ENCODE measurements at places on chromosomes 3 and 15.

GRCh38 chr3:111874177-111874820 lies 15.2 kb downstream of the PHLDB2 start:
- no peak for DNase-seq

GRCh38 chr3:106881186-106881585 lies 496.1 kb upstream of the CCDC54 start:
- no peak for DNase-seq

DNA sequence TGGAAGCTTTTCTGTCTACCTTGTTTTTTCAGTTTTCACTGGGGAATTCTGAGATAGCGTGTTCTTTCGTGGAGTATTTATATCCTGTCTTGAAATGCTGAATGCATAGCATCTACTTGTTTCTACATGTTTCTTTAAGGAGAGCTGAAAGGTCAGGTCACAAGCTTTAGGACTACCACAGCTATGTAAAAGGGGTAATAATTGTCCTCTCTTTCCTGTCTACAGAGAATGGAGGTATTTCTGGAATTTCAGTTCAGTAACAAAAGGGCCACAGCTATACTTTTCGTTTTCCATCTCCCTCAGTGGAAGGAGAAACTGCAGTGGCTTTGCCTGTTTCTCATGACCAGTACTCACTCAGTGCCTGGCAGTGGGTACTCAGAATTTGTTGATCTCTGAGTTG lies 4.7 kb downstream of the INAFM2 start:
- DNase-seq: no peak

DNA sequence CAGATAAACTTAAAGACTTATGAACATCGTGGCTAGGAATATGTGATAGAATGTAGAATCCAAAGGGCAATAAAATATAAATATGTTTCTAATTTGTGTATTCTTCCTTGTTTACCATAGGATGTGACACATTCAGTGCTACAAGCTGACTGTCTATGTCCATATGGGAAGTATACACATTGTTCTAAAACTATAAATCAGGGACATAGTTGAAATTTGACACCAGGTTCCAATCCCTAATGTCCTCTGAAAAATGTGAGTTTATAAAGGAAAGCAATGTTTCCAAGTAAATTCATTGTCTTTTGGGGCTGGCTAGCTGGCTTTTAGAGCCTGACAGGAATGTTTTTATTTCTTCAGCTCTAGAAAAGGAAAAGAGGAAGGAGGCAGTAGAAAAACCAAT lies 273.6 kb downstream of the CNTN4 start:
- DNase-seq: no peak

DNA sequence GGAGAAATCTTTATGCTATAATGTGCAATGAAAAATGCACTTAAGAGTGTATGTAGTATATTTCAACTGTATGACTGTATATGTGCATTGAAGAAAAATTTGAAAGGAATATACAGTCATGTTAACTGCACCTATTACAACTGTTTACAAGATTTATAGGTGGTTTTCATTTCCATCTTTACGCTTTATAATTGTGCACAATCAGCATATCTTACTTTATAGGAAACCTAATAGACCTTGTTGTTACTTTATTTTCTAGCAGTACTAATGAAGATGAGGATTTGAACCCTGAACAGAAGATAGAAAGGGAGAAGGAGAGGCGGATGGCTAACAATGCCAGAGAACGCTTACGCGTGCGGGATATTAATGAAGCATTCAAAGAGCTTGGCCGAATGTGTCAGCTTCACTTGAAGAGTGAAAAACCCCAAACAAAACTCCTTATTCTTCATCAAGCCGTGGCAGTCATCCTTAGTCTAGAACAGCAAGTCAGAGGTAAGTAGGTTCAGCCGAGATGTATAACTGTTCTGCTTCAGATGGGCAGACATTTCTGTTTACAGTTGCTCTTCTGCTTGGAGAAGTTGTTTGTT lies 103.4 kb upstream of the CGNL1 start:
- DNase-seq: no peak

- peak; percentile 10 for DNase-seq
These were observed 169.4 kb downstream of the TBC1D2B start for GRCh38 chr15:77907824-77908751.

DNA sequence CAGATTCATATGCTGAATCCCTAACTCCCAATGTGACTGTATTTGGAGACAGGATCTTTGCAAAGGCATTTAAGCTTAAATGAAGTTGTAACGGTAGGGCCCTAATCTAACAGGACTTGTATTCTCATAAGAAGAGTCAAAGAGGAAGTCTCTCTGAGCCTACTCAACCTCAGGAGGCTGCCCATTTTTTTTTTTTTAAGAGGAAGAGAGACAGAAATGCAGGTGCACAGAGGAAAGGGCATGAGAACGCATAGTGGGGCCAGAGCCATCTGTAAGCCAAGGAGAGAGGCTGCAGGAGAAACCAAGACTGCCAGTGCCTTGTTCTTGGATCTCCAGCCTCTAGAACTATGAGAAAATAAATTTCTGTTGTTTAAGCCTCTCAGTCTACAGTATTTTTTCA lies 28.4 kb downstream of the ZNF860 start:
- no peak for DNase-seq

GRCh38 chr3:192862408-192863090 lies 55.1 kb downstream of the MB21D2 start:
- no peak for DNase-seq

DNA sequence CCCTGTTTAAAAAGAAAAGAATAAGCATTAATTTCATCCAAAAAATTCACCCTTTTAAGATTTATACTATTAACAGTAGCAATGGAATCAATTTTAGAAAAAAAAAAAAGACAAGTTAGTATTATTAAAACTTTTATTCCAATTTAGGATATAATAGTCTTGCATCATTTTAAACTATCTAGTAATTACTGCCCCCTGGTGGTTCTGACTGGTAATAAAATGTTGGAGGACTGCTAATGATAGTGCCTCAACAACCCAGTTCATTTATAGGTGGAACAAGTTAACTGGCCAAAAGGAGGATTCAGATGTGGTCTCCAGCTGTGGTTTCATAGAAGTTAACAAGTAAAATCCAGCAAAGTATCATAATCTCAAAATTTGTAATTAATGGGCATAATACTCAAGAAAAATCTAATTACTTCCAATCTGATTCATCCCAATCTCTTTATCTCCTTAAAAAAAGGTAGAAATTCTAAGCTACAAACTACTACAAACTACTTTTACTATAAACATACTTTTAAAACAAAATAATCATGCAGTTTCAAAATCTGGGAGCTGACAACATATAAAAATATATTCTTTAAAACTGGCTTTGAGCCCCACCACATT lies 30.7 kb upstream of the WDR49 start:
- DNase-seq: peak; percentile 80

DNA sequence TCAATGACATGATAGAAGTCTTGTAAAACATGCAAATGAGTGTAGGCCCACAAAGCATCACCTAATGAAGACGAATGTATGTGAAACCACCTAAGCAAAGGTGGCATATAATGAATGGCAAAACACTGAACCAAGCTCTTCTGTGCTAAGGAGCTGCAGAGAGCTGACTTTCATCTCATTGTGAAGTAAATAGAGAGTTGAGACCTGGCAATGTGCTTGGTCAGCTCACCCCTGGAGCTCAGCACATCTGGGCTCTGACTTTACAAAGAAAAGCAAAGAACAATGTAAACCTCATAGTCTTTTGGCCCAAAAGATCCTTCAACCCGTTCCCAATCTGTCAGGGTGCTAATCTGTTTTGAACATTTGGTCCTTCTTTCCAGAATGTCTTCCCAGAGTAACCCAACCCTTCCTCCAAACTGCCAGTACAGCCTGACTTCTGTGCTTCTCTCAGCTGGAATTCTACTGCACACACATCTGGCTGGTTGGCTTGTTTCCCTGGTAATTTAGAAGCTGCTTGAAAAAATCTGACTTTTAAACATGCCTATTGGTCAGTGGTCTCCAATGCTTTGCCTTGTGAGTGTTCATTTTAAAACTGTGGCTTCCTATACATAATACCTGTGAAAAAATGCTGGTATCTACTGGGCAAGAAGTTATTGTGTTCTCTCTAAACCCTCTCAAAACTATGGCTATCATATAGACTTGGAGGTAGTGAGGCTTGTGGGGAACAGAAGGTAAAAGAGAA lies 101.7 kb downstream of the CD200R1L start:
- DNase-seq: no peak

- DNase-seq: no peak
These were observed 12.6 kb upstream of the OR5K1 start for GRCh38 chr3:98450372-98450771.

DNA sequence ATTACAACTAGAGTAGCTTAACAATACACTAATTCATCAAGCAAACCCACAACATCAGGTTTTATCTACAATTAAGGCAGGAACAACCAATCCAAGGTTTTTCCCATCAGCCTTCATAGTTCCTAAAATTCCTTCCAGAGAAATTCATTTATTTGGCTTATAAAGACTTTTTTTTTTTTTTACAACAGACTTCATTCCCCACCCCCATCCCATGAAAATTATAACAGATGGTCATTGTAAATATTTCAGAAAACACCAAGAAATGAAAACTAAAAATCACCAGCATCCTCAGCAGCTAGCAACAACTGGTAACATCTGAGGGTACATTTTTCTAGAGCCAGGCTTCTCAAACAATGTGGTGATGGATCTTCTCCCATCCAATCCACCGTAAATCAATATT lies 11.0 kb downstream of the SH3BP5 start:
- DNase-seq: no peak

DNA sequence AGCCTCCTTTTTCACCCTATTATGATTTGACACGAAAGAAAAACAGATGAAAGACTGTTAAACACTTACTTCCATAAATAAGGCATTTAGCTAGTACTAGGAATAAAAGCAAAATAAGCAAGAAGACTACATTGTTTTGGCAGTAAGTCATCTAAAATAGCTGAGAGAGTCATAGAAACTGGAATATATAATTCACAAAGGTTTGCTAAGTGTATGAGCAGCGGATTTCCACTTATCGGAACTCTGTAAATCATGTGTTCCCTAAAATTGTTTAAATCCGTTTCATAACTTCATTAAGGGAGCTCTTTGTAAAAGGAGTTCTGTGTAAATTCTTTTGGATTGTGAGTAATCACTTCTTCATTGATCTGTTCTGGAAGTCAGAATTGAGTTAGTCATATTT lies 202.5 kb upstream of the CBLB start:
- no peak for DNase-seq

- no peak for DNase-seq
These were observed 38.0 kb upstream of the CBLB start for GRCh38 chr3:105906836-105907235.

- DNase-seq: no peak
These were observed 52.2 kb downstream of the C3orf85 start for GRCh38 chr3:109188741-109189140.

- DNase-seq: no peak
These were observed 50.9 kb downstream of the CORO2B start for GRCh38 chr15:68629519-68630210.

DNA sequence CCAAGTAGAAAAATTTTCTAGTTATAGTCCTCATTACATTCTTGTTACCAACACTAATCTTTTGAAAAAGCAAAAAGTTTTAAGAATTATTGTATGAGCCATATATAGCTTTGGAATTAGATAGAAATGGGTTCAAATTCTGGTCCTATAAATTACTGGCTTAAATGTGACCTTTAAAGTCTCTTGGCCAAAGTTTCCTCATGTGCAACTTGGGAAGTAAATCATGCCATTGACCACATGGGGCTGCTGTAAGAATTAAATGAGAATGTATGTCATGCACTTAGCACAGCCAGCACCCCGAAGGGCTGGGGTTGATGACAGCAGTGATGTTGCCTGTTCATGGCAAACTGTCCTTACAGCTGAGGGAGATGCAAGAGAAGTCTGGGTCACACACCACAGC lies 108.3 kb downstream of the TOP2B start:
- no peak for DNase-seq

- DNase-seq: no peak
These were observed 16.9 kb downstream of the FBLN2 start for GRCh38 chr3:13565581-13566452.

DNA sequence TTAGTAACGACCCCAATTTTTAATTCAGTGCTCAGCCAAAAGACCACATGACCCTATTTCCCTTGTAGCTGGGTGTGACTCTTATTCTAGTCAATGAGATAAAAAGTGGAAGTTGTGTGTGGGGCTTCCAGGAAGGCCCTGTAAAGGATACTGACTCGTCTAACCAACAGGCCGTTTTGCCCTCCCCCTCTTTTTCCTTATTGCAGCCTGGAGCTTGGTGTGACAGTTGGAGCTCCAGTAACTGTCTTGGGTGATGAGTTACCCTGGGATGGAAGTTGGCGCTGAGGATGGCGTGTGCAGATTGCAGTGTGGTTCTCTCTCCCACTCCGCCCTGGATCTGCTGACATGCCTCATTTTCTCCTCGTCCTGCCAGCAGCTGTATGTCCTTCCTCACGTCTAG lies 209.3 kb upstream of the PROK2 start:
- no peak for DNase-seq

DNA sequence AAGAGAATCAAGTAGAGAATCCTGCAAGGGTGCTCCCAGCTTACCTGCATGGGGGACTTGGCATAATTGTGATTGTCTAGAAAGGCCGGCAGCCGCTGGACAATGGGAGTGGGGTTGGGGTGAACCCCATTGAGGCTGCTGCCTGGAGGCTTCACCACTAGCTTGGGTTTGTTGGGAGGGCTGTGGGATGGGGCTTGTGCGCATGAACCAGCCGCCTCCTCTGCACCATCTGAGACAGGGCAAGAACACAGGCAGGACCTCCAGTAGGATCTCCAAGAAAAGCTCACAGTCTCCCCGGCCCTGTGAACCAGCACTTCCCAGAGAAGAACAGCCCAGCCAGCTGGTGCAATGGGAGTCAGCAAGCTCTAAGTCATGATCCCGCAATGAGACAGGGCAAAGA lies 39.8 kb downstream of the SEMA3G start:
- no peak for DNase-seq

DNA sequence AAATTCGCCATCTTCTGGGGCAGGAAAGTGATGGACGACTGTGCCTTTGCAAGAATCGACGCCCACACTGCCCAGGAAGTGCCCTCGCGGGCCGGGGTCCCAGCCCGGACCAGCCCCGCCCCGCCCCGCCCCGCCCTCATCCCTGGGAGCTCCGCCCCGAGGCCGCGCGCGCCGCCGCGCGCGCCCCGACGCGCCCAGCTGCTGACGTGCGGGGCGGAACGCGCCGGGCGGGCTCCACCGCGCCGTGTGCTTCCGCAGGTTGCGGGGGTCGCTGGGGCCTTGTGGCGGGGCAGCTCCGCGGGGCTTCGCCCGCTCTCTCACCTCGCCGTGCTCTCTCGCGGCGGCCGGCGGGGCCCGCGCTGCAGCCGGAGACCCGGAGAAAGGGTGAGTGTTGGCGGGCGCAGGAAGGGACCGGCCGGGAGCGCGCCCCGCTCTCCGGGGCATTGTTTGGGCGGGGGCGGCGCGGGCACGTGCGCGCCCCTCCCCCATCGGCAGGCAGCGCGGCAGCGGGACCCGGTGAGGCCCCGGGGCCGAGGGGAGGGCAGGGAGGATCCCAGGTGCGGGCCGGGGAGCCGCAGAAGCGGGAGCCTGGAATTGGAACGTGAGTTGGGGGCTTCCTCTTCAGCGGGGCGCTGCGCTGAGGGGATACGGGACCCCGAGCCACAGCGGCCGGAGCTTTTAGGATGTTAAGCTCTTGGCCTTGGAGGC lies at the start of gene YEATS2:
Gene YEATS2 (plus strand): TSS at position 188 of the 708 bp plus-strand sequence. CDS start 17,366 bp downstream, outside the sequence.
- peak; percentile 76 for DNase-seq
